ENCODE measurements at places on chromosomes 1 and 21.
A peak's percentile ranks its signal among the peaks of the same experiment; 100 is the strongest.

GRCh38 chr21:34336756-34337391 is 26.9 kb upstream of the KCNE2 start:
- no peak for DNase-seq

- DNase-seq = no peak
These were observed 402.0 kb downstream of the LTN1 start for GRCh38 chr21:28590676-28591075.

DNA sequence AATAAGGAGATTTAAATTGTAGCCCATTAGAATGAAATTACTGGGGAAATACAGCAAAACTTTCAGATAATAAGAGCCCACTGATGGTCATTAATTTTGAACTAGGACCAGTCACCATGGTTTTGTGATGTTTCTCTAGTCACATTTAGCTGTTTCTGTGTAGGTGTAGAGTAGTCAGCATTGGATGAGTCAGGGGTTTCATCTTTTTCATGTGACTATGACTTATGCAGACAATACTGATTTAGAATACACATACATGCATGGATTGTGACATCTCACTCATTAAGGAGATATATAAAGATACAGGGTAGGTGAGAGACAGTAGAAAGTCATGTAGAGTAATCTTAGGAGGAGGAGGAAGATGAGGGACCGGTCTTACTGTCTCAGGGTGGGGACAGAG is 1192.7 kb downstream of the KCNT2 start:
- DNase-seq = no peak

GRCh38 chr1:186899977-186900376 is 71.2 kb downstream of the PLA2G4A start:
- no peak for DNase-seq

GRCh38 chr21:45333583-45334121 is 46.0 kb upstream of the POFUT2 start:
- DNase-seq = no peak

- no peak for DNase-seq
These were observed 56.4 kb downstream of the AJAP1 start for GRCh38 chr1:4710592-4711415.

DNA sequence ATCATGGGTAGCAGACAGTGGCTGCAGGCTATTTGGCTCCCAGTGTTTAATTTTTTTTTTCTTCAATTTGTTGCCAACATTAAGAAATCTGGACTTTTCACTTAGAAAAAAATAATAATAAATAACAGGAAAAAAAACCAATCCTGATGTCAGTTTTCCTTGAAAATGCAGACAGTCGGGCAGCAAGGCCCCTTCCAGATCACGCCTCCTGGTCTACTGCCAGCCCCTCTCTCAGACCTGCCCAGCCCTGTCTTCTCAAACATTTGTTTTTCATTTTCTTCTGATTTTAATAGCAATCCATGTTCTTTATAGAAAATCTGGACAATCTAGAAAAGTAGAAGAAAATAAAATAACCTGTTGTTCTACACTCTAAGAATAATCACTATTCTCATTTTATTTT is 15.5 kb downstream of the IFNGR2 start:
- peak; percentile 81 for DNase-seq

DNA sequence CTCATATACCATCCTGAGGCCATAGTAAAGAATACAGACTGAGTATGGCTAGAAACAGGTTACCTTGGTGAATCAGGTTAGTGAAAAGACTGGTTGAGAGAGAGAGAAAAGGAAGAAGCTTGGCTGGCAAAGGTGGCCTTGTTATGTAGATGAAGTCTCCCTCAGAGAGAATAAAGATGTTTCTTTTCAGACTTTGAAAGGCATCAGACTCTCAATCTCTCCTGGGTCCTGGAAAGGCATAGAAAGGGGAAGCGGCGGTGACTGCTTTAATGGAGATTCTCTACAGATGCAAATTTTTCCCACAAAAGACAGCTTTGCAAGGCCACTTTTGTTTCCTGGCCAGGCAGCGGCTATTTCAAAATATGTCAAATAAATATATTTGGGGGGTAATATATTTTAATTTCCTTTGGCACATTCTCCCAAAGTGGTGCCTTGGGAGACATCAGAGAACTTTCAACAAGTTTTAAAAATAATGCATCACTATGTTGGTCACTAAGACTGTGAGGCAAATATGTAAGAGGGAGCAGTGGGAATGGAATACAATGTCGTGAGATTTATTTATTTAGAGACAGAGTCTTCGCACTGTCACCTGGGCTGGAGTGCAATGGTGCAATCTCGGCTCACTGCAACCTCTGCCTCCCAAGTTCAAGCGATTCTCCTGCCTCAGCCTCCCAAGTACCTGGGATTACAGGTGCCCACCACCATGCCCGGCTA is 46.1 kb downstream of the NPHS2 start:
- no peak for DNase-seq

GRCh38 chr21:24045373-24045772 is 1561.9 kb downstream of the MRPL39 start:
- no peak for DNase-seq

Measured in lower leg skin (tissue), 4 donors.